ENCODE measurements at places on chromosomes 16 and 17.

DNA sequence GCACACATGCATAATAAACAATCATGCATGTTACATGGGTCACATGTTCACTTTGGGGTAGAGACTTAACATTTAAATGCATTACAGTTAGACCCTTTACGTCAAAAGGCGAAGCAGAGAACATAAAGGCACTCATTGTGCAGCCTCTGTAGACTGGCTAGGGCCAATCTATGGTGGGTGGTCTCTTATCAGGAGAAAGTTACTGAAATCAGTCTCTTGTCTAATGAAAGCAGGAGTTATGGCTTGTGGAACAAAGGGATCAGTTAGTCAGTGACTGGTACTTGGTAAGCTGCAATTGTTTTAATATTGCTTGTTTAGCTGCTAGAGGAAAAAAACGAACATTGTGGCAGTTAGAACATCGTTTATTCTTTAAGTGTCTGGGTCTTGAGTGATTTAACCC lies 1.4 kb upstream of the CNEP1R1 start:
- DNase-seq, result no peak

DNA sequence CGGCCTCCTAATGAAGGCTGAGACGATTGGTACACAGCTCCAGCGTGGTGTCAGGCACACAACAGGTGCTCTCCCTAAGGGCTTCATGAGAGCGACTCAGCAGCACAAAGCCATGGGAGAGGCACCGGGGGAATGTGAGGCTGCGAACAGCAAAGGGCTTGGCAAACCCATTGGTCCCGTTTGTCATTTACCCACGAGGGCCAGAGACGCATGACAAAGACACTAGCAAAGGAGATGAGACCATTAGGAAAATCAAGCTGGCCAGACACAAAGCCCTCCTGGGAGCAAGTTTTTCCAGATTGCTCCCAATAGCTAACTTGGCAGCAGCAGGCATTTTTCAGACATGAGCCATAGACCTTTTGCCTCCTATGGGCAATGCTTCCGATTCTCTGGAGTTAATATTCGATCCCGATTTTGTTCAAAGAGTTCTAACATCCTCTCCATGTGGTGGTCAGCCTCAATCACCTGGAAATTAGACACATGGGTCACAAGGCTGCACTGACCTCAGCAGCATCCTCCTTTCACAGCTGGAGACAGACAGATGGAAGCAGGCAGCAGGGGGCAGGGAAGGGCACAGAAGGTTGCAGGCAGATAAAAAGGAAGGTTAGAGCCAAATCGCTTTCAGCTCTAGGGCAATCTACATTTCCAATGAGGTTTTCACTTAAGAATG lies 38.2 kb downstream of the TK2 start:
- no peak for DNase-seq

DNA sequence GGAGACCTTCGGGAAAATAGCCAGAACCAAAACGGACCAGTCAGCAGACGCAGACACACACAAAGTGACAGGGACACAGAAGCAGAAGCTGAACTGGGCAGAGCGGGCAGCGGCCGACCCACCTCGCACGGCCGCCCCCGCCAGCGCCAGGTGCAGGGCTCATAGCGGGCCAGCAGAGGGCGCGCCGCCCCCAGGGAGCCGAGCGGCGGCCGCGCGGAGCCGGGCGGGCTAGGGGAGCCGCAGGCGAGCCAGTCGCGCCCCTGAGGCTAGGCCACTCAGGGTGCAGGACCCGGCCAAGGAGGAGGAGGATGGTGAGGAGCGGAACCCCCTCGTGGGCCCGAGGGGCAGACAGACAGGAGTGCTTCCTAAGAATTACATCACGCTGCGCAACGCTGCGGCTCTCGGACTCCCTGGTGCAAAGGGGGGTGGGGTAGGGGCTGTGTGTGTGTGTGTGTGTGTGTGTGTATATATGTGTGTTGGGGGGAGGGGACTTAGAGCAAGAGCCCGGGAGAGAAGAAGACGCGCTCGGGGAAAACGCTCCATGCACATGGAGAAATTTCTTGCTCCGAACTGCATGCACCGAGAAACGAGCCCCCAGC lies 913 bp upstream of the NOG start:
- peak; percentile 36 for DNase-seq

DNA sequence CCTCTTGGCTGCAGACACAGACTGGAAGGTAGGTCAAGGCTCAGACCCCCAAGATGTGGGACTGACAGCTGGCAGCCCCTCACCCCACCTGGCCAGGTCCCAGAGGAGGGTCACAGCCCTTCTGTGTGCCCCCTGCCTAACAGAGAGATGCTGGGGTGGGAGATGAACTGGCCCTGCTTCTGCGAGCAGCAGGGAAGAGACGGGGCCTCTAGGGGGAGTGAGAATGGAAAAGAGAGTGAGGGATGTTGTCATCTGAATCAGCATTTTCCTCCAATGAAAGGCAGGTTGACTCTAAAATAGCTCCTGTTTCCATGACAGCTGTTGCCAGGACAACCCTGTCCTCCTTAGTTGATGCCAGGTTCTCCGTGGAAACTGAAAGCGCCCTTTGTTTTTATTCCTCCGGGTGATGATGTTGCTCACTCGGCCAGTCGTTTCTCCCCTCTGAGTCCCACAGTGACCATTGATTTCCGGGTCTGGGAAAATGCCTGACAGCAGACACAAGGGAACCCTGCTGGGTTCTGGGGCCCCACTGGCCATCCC lies 4.9 kb upstream of the NDRG4 start:
- no peak for DNase-seq

DNA sequence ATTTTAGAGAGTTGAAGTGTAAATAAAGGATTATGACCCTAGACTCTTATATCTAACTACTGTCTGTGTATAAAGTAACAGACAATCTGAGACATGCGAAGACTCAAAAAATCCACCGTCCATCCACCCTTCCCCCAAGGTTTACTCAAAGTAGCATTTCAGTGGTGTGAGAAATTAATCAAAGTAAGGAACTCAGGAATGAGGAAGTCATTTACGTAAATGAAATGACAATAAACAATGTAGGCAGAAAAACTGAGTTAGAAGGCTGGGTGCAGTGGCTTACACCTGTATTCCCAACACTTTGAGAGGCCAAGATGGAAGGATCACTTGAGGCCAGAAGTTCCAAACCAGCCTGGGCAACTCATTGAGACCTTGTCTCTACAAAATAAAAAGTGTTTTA lies 19.8 kb upstream of the NTN1 start:
- no peak for DNase-seq
